ENCODE measurements at places on chromosomes 2 and 18.

GRCh38 chr2:52390651-52391050, 1358.7 kb upstream of the NRXN1 start:
- DNase-seq, result no peak

- DNase-seq, result no peak
Measured at GRCh38 chr2:134234535-134234934, 19.3 kb upstream of the MGAT5 start.

DNA sequence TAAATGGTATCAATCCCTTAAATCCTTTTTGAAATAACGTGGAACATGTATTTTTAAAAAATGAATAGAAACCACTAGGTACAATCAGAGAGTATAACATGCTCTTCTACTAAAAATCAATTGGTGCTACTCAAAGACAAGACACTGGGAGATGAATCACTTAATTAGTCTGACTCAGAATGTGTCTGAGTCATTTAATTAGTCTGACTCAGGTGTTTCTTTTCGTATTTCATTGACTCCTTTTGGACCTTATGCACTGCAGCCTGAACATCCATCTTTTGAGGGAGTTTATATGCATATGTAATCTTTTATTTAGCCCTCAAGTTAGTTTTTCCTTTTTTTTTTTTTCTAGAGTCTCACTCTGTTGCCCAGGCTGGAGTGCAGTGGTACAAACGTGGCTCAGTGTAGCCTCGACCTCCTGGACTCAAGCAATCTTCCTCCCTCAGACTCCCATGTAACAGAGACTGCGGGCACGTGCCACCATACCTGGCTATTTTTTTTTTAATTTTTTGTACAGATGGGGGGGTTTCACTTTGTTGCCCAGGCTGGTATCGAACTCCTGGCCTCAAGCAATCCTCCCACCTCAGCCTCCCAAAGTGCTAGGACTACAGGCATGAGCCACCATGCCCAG, 26.5 kb downstream of the PPP4R3B start:
- peak; percentile 62 for DNase-seq

- no peak for DNase-seq
Measured at GRCh38 chr2:160299540-160299939, 99.5 kb upstream of the ITGB6 start.

DNA sequence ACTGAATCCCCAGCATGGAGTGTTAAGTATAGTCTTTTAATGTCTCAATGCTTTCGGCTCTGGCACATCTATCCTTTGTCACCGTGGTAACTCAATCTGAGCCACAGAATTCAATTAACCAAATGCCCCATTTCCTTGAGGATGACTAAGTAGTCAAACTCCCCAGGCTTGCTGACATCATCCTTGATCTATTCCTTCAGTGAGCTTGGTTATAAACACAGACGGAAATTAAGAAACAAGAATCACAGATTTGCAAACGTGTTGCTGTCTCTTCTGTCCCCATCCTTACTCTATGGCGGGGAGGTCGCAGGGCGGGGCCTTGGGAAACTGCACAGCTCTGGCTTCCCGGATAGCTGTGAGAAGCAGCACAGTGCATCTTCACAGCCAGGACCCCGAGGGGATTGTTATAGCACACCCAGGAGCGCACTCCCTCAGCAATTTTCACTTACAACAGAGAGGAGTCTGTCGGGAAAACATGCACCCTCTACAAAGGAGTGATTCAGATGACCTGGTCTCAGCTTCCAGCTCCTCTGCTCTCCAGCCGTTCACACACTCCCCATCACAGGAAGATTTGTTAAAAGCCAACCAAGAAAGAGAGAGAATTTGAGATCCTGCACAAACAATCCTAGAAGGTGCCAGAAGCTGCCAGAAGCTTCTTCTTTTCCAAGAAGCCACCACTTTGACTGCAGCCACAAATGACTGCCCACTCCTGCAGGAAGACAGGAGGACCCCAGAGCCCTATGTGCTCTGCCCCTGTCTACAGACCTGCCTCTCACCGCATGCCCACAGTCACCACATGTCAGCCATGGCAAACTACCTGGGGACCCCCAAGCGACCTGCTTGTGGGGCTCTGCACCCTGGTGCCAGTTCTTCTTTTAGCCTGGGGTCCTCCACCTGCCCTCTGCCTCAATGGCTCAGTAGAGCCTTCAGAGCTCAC, 44.9 kb upstream of the YWHAQ start:
- DNase-seq, result peak; percentile 11

DNA sequence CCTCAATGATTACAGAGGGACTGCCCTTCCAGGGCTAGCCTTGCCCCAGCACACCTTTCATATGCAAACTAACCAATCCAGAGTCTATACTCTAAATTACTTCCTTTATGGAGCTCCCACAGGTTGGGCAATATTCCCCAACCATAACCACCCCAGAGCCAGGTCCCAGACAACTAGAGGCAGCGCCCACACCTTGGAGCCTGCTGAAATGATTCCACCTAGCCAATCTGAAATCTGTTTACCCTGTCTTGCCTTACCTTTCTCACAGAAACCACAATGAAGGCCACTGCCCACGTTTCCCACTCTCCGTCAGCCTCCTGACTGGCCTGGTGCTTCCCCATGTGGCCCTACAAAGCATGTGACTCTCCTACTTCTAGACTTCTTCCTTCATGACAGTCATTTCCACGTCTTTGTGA, 62.0 kb downstream of the REEP1 start:
- DNase-seq, result no peak

- DNase-seq, result no peak
Measured at GRCh38 chr2:36951574-36951973, 14.8 kb downstream of the STRN start.

DNA sequence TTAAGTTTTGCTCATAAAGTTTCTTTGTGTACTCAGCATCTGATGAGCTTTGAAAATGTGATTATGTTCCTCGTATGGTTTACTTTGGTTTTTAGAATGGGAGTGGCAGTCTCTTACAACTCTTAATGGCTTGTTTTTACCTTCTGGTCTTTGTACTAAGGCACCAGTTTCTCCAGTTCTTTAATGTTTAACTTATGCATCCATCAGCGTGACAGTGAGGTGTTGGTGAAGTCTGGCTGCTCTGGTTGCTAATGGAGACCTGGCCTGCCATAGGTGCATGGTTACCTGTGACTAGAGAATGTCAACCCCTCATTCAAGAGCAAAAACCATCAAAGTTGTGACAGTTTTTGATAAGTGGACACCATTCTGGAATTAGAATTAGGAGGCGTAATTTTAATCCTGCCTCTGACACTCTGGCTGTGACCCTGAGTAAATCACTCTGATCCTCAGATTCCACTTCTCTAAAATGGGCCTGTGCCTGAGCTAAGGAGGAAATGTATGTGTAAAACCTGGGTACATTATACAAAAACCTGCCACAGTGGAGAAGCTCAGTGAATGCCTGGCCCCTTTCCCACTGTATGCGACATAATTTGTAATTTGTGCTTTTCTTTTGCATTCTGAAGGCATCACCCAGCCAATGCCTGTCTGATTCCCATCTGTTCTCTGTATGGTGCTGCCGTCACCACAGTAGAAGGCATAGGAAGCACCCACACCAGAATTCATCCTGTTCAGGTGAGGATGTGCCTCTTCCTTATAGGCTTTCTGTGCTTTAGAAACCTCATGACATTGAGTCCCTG, 11.2 kb downstream of the AOX1 start:
- no peak for DNase-seq

DNA sequence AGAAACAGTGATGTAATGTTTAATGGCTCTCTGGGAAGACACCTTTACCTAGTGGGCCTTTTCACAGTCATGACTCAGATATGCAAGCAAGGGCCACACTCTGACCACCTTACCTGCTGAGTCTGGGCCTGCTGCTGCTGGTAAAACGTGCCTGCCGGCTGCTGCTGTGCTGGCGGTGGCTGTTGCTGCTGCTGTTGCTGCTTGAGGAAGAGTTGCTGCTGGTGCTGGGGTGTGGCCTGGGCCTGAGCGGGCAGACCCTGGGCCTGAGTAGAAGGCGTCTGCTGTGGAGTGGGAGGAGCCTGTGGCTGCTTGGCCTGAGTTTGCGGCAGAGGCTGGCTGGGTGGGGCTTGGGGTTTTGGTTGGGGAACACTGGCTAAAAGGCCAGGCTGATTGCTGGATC, 81.6 kb upstream of the NFU1 start:
- no peak for DNase-seq

- peak; percentile 23 for DNase-seq
Measured at GRCh38 chr2:94986392-94986963, 39.0 kb upstream of the MAL start.

- no peak for DNase-seq
Measured at GRCh38 chr2:222769941-222770340, 90.9 kb upstream of the ACSL3 start.

GRCh38 chr2:240462073-240462706, 26.7 kb downstream of the GPC1 start:
- DNase-seq, result no peak
